ENCODE measurements at places on chromosomes 1 and 21.

- DNase-seq, result no peak
These were observed 147.0 kb downstream of the ST6GALNAC5 start for GRCh38 chr1:77014073-77014788.

DNA sequence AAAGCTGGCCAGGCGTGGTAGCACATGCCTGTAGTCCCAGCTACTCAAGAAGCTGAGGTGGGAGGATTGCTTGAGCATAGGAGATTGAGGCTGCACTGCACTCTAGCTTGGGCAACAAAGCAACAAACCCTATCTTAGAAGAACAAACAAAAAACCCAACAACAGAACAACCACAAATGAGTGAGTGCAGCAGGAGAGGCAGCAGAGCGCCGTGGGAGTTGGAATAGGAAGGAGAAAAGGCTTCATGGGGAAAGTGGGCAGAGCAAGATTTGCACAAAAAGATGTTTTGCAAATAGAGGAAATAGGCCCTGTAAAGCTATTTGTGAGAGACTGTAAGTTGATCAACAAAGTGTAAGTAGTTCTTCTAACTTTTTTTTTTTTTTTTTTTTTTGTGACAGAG lies 19.6 kb downstream of the SMAP2 start:
- no peak for DNase-seq

DNA sequence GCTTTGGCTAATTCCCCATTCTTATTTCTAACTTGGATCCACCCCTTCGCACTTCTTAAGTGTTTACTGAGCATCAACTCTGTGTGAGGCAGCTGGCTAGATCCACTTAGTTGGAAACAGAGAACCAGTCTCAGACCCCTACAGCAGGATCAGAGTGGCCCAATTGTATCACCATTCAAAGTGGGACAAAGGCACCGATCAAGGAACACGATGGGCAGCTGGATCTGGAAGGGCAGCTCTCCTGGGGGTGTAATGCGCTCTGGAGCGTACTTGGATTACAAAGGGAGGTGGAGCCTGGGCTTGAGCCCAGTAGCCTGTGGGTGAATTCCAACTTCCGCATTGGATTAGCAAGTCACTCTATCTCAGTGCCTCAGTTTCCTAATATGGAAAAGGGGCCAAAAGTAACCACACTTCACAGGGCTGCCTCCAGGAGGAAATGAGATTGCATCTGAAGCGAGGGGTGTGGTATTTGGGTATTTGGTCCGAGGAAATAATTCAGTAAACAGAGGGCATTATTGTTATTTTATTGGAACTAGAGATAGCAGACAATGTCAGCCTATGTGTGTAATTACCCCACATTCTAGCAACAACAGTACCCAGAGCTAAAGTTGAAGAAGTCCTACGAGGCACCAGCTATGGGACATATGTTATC lies 11.9 kb downstream of the ECE1 start:
- DNase-seq, result no peak

GRCh38 chr1:10056599-10056987 lies 23.8 kb downstream of the UBE4B start:
- no peak for DNase-seq

- no peak for DNase-seq
These were observed 344.4 kb upstream of the ESRRG start for GRCh38 chr1:217067642-217068041.

- DNase-seq, result peak; percentile 14
These were observed 46.8 kb downstream of the ELAVL4 start for GRCh38 chr1:50155541-50155940.

GRCh38 chr1:185281245-185281644 lies 35.8 kb downstream of the IVNS1ABP start:
- DNase-seq, result no peak

DNA sequence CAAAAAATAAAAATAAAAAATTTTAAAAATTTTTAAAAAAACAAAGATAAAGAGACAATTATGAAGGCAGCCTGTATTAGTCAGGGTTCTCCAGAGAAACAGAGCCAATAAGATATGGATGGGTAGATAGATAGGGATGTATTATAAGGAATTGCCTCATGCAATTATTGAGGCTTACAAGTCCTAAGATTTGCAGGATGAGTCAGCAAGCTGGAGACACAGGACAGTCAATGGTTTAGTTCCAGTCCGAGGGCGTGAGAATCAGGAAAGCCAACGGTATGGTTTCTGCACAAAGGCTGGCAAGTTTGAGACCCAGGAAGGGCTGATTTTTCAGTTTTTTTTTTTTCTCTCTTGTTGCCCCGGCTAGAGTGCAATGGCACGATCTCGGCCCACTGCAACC lies 24.1 kb upstream of the EIF4G3 start:
- DNase-seq, result no peak

DNA sequence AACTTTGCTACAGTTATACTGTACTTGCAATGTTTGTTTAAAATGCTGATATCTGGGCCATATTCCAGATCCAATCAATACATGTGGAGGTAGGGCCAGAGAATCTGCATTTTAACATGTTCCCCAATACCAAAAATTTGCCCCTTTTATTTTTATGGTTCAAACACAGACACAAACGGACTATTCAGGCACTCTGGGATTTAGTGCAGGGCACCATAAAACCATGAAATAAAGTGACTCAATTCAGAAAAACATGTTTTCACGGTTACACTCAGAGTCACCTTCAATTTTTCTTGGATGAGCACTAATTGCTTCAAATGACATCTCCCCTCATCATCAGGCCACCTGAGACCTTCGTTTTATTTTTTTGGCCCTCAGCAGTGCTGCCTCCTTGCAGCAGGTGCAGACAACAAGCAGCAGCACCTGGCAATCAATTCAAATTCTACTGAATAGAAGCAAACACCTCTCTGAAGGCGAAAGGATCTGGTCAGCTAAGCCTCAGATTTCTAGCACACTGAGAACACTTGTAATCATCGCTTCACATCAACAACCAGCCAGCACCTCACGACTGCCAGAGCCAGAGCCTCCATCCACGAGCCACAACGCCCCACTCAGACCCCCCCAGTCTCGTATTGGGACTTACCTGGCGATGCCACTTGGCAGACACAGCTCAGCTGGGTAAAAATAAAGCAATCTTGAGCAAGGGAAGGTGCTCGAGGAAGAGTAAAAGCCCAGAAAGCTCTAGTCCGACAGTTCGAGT lies 1.1 kb downstream of the ERO1B start:
- no peak for DNase-seq

- no peak for DNase-seq
These were observed 293.7 kb downstream of the KIF26B start for GRCh38 chr1:245448531-245448930.

DNA sequence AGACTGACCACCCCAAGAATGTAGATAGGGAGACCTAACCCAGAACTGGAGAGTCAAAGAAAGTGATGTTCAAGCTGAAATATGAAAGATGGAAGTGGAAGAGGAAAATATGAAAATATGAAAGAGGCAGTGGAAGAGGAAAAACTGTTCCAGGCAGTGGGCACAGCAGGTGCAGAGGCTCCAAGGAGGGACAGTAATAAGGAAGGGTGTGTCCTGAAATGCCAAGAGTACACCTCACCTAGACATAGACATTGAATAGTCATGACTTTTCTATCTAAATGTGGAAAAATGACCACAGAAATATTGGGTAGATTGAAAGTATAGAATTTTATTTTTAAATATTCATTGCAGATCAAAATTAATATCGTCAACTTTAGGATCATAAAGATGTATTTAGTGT lies 161.7 kb upstream of the USP24 start:
- no peak for DNase-seq

GRCh38 chr1:232557096-232557495 lies 72.8 kb downstream of the SIPA1L2 start:
- no peak for DNase-seq

GRCh38 chr1:155173478-155174323 lies at the start of gene TRIM46:
Gene TRIM46, plus strand, starts transcription at chr1:155173849. Its CDS starts 118 bp downstream, at chr1:155173967.
- DNase-seq, result peak; percentile 54

DNA sequence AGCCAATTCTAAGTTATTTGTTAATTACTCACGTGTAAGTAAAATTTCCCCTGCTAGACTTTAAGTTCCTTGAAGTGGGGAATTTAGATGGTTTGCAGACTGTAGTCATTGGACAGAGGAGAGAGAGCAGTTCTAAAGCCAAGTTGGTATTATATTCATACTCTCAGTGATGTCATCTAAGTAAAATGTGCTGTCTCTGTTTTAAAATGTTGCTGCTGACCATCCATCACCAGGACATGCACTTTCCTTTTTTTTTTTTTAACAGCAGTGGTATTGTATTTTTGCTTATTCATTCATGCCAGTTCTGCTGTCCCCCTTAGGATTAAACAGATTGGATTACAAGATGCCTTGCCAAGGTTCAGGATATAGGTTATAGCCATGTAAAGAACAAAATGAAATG lies 2.3 kb downstream of the TTLL7 start:
- DNase-seq, result no peak

- DNase-seq, result no peak
These were observed 84.0 kb upstream of the COG2 start for GRCh38 chr1:230558324-230558723.

DNA sequence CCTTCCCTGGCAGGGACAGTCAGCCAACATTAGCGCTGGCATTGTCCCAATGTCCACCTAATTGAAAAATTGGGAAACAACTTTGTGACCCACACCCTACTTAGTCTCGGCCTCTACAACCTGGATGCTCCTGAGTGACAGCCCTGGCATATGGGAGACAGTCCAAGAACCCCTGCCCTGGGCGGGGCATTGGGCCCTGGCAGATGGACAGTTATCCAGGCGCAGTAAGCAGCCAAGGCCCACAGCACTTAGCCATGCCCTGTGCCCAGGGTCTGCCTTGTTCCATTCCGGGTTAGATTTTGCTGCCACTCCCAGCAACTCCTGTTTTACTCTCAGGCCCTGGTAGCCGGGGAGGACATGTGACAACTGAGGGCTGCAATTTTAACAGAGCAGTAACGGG lies 50.3 kb downstream of the NFASC start:
- no peak for DNase-seq

GRCh38 chr1:212605441-212606394 lies 2.8 kb upstream of the ATF3 start:
- no peak for DNase-seq

DNA sequence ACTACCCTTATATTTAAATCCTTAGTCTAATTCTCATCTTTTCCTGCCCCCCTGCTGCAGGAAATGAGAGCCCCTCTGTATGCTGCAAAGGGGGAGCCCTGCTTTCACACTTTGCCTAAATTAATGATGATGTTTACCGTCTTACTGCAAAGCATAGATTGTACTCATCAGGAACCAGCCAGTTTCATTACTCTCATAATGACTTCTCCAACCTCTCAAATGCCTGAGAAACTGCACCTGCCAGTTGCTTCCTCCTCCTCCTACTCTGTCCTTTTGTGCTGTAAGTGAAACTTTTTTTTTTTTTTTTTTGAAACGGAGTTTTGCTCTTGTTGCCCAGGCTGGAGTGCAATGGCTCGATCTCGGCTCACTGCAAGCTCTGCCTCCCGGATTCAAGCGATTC lies 101.7 kb downstream of the ADSS2 start:
- peak; percentile 57 for DNase-seq

DNA sequence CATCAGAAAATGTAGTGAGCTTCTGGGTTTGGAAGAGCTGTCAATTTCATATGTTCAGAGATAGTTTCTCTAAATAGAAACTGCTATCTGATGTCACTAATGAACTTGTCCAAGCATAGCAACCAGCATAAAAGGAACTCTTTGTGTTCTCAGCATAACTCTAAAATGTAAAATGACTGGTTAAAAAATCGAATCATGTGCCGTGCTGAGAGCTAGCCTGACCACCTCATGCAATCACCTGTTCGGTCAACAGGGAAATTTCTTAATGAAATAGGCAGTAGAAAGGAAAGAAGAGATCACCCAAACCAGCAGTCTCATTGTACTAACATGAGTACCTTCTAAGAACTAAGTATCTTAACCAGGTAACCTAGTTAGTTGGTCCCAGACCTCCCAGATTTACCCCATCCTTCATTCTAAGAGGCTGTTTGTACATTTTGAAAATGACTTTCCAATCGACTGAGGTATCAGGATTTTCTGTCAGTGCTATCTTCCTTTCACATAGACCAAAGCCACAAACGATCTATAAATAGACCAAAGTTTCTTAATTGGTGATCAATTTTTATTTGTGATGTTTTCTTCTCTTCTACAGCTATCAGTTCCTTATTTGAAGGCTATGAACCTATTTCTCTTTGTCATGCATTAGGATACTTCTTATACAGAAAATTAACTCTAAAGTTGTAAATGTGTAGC lies 147.3 kb downstream of the TLR5 start:
- no peak for DNase-seq

GRCh38 chr1:209657140-209657879 lies 5.1 kb upstream of the LAMB3 start:
- DNase-seq, result no peak

DNA sequence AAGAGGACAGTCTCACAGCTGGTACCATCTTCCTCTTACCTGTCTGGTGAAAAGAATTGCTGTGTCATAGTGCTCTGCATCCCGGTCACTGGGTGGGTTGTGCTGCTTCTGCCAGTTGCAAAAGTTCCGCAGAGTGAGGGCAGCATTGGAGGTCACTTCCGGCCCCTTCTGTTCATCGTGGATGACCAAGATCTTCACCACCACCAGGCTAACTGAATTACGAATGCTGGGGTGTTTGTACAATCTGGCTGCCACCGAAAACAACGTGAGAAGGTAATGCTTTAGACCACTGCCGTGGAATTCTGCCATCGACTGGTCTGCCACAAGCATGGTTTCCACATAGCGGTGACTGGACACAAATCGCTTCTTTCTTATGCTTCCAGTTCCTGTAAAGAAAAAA lies 2.9 kb downstream of the ADAMTS1 start:
- no peak for DNase-seq

- DNase-seq, result no peak
These were observed 60.0 kb downstream of the SLC19A1 start for GRCh38 chr21:45481977-45482898.

DNA sequence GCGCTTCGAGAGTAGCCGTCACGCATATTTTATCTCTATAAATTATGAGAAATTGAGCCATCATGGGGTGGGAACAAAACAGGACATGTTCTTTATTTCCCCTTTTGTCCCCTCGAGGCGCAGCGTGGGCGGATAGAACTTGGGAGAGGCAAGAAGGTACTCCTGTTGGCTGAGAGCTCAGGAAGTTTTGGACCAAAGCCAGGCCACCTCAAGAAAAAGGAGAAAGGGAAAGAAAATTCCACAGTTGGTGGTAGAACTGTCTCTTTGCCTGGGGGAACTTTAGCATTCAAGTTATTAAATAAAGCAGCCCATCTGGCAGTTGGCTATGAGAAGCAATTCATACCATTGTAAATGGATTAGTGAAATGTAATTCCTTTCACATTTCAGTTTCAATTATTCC lies 76.4 kb upstream of the DSCAM start:
- DNase-seq, result no peak

- DNase-seq, result no peak
These were observed 19.8 kb upstream of the CD53 start for GRCh38 chr1:110853135-110853534.

- DNase-seq, result no peak
These were observed 2.7 kb downstream of the RGL1 start for GRCh38 chr1:183807549-183808168.

DNA sequence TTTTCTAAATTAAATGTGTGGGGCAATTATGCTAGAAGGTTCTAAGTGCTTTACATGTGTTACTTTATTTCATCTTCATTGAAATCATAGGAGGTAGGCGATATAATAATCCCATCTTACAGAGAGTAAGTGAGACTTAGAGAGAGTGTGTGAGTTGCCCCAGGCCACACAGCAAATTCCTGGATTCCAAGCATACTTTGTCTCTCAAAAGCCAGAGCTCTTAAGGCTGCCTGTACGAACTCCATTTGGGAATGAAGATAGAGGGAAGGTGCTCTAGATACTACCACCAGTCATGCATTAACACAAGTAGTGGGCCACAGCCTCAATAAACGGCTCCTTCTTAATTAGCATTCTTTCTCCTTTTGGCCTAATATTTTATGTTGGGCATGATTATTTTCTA lies 170.1 kb downstream of the SIPA1L2 start:
- DNase-seq, result no peak

Data from hematopoietic multipotent progenitor cell (in vitro differentiated cells).